ENCODE measurements at places on chromosomes 7 and 10. TPM values are rescaled to one million over a fixed set of nuclear protein-coding genes. Genes with fewer than 3 reads are reported as not detected.

Gene COX19
- 6.8 TPM for total RNA-seq

Gene DDC
- not detected for total RNA-seq

Gene COL17A1
- total RNA-seq: 2.6 TPM

Gene PILRB
- total RNA-seq: 10.1 TPM

Gene SFRP5
- total RNA-seq: not detected

Gene UCMA
- not detected for total RNA-seq

Gene NUDT13
- total RNA-seq: 3.6 TPM

Gene DPYSL4
- total RNA-seq: 1.6 TPM

Gene MSS51
- total RNA-seq: 0.24 TPM

Gene FZD8
- 2.2 TPM for total RNA-seq

Gene STAM
- 48.5 TPM for total RNA-seq

Gene NPY4R2
- total RNA-seq: 0.10 TPM

Gene SORCS1
- total RNA-seq: under 0.01 TPM

Gene BCCIP
- 63.3 TPM for total RNA-seq

Gene RET
- total RNA-seq: under 0.01 TPM

Gene WDR86
- not detected for total RNA-seq

Gene KAZALD1
- 8.1 TPM for total RNA-seq

Gene MUC3A
- total RNA-seq: not detected

Gene PRRT4
- total RNA-seq: not detected

Gene MIOS
- 33.5 TPM for total RNA-seq

Gene PPIF
- 19.1 TPM for total RNA-seq

Gene AGAP5
- total RNA-seq: not detected

Gene ANKIB1
- 36.6 TPM for total RNA-seq

Gene NPFFR1
- total RNA-seq: not detected

Gene CDHR3
- 1.3 TPM for total RNA-seq

Gene NKX2-3
- total RNA-seq: 0.59 TPM

Gene GSTO2
- 2.3 TPM for total RNA-seq

Gene ANXA8
- total RNA-seq: 0.29 TPM

Gene TAS2R5
- total RNA-seq: not detected

Gene WDR37
- 14.1 TPM for total RNA-seq

Gene SMO
- total RNA-seq: 0.29 TPM

Gene STEAP1
- 30.0 TPM for total RNA-seq

Gene ATP5MK
- total RNA-seq: 586 TPM

Gene SFTPD
- not detected for total RNA-seq

Gene AQP1
- total RNA-seq: 70.4 TPM

Gene SMKR1
- 0.24 TPM for total RNA-seq

Gene PLEKHA1
- 10.0 TPM for total RNA-seq

Gene CDK5
- 41.3 TPM for total RNA-seq

Gene TPK1
- 2.7 TPM for total RNA-seq

Gene GPNMB
- 146 TPM for total RNA-seq

Gene ACBD5
- 29.1 TPM for total RNA-seq

Gene PVRIG
- total RNA-seq: not detected

Gene PTPRN2
- total RNA-seq: 9.0 TPM

Gene PRLHR
- not detected for total RNA-seq

Gene TAS2R3
- not detected for total RNA-seq

Gene VSTM2A
- not detected for total RNA-seq

Gene HOGA1
- 0.78 TPM for total RNA-seq

Gene HMX2
- 0.10 TPM for total RNA-seq

Gene EVX1
- total RNA-seq: not detected

Gene CTBP2
- 45.4 TPM for total RNA-seq

Gene TDRD1
- not detected for total RNA-seq

All from RPMI7951 (cell line).